ENCODE measurements at places on chromosomes 3 and 15.
A peak's percentile ranks its signal among the peaks of the same experiment; 100 is the strongest.

GRCh38 chr3:128727996-128728395 lies 2.0 kb downstream of the RAB7A start:
- no peak for DNase-seq

DNA sequence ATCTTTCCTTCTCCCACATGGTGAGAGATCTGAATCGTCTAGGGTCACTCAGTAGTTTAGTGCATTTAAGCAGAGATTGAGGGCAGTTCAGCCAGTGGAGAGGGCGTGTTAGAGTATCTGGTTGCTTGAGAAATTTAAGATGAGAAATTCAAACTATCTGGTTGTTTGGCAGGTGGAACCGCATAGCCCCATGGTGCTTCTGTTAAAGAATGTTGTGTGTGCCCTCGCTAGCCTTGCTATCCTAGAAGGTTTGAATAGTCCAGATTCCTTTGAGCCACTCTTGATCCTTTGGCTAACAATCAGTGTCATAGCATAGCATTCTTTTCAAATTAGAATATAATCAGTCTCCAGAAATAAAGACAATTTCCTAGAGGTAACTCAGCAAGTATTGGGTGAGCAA lies 32.1 kb downstream of the ABHD17C start:
- no peak for DNase-seq

- no peak for DNase-seq
Observed at GRCh38 chr3:123907720-123908119, 23.6 kb upstream of the MYLK start.

DNA sequence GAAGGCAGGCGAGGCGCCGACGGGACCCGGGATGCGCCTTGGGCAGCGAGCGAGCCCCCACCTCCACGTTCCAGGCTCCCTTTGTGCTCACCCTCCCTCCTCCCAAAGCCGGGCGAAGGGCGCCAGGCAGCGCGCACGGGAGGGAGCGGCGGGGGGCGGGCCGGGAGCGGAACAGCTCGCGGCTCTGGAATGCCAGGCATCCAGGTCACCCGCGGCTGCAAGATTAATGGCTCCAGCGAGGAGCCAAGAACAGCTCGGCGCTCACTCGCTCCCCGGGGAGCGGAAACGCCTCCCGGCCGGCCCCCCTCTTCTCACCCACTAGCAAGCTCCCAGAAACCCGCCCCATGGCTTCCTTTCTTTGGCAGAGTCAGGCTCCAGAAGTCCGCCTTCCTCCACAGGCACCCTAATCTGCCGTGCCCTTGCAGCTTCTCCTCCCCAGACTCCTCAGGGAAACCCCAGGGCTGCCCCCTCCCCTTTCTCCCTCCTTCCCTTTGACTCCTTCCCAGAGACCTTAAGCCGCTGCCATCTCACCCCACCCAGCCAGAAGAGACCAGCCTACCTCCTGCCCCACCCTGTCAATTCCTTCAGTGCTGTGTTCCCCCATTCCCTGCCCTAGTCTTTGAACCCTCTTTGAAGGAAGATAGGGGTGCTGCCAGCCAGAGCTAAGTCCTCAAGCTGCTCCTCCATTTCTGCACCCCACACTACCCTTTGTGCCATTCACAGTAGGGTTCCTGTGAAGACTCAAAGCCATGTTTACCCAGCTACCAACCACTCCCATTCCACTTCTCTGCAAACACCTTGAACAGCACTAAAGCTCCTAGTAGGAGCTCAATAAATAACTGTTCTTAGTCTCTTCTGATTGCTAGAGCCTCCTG lies 9.9 kb downstream of the AMOTL2 start:
- peak; percentile 95 for DNase-seq

GRCh38 chr3:171494457-171495109 lies 34.4 kb upstream of the TNIK start:
- no peak for DNase-seq

DNA sequence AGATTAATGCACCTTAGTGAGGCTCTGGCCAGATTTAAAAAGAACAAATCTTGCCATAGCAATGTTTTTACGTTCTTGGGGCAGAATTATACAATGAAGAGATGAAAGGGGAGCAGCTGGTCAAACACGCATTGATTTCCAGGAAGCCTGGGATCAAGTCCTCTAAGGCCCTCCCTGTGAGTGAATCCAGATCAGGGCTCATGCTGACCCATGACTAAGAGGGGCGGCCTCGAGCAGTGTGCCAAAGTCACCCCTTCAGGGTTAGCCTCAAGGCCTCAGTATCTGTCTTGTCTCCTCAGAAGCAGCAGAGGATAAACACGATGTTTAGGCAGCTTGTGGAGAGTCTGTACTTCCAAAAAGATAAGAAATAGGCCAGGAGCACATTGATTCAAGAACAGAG lies 9.3 kb upstream of the RBP1 start:
- no peak for DNase-seq

DNA sequence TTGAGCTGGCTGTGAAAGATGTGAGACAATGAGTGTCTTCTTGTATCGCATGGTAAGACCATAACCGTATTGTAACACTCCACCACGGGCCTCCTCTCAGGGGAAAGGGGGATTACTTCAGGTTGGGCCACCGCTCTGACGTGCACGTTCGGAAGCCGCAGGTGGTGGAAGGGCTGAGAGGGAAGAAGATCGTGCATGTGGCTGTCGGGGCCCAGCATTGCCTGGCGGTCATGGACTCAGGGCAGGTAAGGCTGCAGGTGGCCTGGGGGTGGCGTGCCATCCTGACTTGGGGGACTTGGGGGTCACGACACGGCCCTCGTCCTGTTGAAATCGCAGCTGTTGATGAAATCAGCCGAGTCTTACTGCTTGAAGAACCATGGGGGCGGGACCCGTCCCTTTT lies 87.3 kb upstream of the FAN1 start:
- no peak for DNase-seq

- DNase-seq, result peak; percentile 96
Observed at GRCh38 chr3:45592830-45593707, 1.5 kb upstream of the LIMD1 start.

DNA sequence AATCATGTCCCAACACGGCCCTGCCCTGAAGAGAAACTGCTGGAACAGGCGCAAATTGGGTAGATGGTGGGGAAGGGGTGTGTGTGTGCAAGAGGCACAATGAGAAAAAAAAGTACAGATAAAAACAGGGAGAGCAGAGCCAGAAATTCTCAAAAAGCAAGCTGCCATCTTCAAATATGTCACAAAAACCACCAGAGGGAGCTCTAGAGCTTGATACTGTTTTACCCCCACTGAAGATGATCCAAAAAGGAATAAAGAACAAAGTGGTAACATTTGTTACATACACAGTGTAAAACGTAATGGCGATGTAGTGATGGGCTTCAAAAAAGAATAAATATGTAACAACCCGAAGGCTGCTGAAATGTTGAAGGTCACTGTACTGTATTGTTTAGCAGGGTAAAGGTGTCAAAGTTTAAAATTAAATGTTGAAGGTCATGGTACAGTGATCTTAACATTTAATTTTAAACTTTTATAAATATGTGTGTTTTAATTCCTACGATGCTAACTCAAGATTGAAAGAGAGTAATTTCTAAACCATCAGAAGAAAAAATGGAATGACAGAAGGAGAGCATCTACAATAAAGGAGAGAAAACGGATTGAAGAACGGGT lies 6.0 kb downstream of the SNRPA1 start:
- DNase-seq, result no peak

DNA sequence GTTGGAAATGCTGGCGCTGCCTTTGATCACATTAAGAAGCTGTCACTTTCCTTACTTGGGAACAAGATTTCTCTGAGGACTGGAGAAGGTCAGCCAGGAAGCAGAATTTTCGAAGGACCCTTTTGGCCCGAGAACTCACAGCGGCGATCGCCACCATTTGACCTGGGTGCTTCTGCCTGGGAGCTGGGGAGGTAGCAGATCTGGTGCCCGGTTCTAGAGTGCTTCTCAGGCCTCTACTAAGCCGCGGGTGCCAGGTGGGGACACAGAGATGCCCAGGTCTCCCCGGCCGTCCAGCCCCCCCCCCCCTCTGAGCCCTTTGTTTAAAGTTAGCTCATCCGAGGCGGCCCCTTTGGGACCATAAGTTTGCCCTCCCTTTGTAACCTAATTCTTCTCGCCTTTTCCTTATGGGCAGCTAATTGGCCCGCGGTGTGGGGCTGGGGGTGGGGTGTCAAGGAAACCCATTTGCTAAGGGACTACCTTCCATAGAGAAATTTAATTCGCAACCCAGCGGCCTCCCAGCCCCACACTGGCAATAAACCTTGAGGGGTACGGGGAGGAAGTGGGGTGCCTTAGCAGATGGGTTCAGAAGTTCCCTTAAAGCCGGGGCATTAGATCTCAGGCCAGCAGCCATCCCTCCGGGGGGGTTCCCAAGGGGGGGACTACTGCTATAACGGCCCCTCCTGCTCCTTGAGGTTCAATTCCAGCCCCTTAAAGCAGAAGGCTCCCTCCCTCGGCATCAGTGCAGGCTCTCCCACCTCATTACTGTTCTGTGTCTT lies 1.9 kb downstream of the GATA2 start:
- no peak for DNase-seq

DNA sequence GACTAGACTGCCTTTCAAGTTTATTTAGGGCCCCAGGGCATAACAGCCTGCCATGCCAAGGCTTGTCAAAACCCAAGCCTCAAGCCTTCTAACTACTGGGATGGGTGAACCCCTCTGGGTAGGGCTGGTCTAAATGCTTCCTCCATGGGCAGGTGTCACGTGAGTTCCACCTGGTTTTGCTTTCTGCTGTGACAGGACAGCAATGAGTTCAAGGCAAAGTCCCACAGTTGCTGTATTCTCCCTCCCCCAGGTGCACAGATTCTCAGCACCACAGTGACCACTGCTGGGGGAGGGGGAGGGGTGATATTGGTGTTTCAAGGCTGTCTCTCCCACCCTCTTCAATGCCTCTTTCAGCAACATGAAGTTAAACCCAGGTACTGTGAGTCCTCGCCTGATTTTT lies 46.9 kb upstream of the UBE2Q2 start:
- no peak for DNase-seq

GRCh38 chr3:170534227-170534626 lies 51.6 kb downstream of the SLC7A14 start:
- no peak for DNase-seq

GRCh38 chr3:46082849-46083248 lies 55.6 kb upstream of the XCR1 start:
- no peak for DNase-seq

DNA sequence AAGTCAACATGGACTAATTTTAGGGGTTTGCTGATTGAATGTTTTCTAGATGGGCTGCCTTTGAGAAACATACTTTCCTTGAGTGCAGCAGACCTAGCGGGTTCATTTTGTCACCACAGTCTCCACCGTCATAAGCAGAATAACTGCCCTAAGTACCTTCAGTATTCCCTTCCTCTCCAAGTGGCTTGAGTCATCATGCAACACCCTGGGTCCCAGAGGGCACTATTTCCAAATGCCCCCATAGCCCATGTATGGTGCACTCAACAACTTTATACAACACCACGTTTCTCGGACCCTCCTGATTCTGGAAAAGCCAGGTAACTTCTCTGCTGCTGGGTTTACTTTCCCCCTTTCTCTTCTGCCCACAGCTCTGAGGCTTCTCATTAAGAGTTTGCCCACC lies 151.3 kb upstream of the STRIT1 start:
- no peak for DNase-seq

DNA sequence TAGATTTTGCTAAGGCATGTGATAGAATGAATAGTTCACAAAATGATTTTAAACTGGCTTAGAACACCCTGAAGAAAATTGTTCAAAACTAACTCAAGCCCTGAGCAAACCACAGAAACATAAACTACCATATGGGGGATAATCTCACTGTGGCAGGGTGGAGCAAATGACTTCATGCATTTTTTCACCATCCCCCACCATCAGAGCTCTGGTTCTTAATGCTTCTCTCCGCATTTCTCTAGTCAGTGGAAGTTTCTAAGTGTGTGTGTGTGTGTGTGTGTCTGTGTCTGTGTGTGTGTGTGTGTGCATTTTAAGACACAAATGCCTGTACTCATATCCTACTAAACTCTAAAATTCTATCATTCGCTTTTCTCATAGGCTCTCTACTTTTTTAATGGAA lies 107.1 kb upstream of the PHLDB2 start:
- no peak for DNase-seq

- DNase-seq, result no peak
Observed at GRCh38 chr3:113743006-113743630, 2.9 kb downstream of the NAA50 start.

DNA sequence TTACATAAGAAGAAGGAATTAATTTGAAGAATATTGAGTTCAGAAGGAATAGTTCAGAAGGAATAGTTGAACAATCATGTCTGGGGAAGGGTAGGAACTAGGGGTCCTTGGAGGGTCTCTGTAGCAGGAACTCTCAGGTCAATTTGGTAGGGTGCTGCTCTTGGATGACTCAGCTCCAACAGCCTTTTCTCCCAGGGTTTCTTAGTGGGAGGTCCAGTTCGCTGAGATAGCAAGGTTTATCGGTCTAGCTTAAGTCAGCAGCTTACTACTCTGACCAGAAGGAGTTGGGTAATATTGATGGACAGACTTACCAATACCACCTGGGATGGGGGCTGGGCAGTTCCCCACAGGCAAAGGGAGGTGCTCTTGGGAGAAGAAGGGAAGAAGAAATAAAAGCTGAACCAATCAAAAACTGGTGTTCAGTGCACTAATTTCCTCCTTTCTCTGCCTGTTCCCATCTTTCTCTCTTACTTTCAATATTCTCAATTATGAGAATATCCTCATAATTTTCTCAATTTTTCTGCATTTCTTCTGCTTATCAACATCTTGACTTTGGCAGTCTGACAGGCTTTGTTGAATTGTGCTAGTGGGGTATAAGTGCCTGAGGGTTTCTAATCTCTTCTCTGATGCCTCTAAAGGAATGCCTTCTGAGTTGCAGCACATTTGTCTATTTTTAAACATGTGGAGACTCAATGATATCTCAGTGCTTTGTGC lies 14.4 kb upstream of the MITF start:
- no peak for DNase-seq

GRCh38 chr15:84661001-84661400 lies 3.0 kb upstream of the NMB start:
- DNase-seq, result no peak

DNA sequence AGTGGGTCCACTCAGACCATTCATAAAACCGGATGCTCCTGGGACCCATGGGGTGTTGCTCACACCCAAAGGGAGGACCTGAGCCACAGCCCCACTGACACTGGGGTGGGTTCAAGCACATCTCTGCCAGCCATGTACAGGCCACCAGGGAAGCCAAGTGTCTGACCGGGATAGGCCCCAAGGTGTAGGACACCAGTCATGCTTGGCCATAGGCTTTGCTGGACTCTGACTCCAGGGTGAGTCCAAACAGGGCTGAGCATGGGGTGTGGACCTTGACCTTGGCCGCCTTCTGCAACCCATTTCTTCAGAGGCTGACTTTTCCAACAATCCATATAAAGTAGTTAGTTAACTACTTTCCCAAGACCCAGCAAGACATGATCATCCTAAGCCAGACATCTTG lies 31.4 kb upstream of the DUSP7 start:
- DNase-seq, result no peak

- DNase-seq, result no peak
Observed at GRCh38 chr3:37836589-37836988, 25.1 kb upstream of the CTDSPL start.

GRCh38 chr3:41679374-41679773 lies 282.5 kb downstream of the ULK4 start:
- DNase-seq, result no peak

GRCh38 chr3:127682561-127682960 lies 9.8 kb downstream of the ABTB1 start:
- DNase-seq, result no peak

GRCh38 chr3:187833799-187834578 lies 88.7 kb upstream of the BCL6 start:
- no peak for DNase-seq

- DNase-seq, result no peak
Observed at GRCh38 chr15:63615935-63616334, 18.7 kb downstream of the FBXL22 start.

GRCh38 chr15:85099195-85099803 lies 117.6 kb downstream of the PDE8A start:
- DNase-seq, result no peak

GRCh38 chr15:61393949-61394348 lies 164.8 kb upstream of the RORA start:
- DNase-seq, result peak; percentile 60

All from gastrocnemius medialis (tissue), 4 donors.